Karpas-422 (cell line): ENCODE measurements at places on chromosomes 12 and 14. TPM values are rescaled to one million over a fixed set of nuclear protein-coding genes. Genes with fewer than 3 reads are reported as not detected.

Gene PRKAB1
- total RNA-seq = 28.1 and 32.7 TPM in 2 replicates

Gene AMIGO2
- 1.2 and 1.8 TPM in 2 replicates for total RNA-seq

Gene OTOGL
- total RNA-seq = not detected in 2 replicates

Gene GLIPR1
- total RNA-seq = 55.0 and 149 TPM in 2 replicates

Gene BEGAIN
- total RNA-seq = 0.47 TPM in 1 of 2 replicates, not detected in the other

Gene CISTR
- not detected in 2 replicates for total RNA-seq

Gene SIX6
- total RNA-seq = not detected in 2 replicates

Gene IFNG-AS1
- total RNA-seq = not detected in 2 replicates

Gene CAPS2
- 34.0 and 50.2 TPM in 2 replicates for total RNA-seq

Gene RNF41
- 52.0 and 63.6 TPM in 2 replicates for total RNA-seq

Gene TMEM63C
- 5.0 and 8.4 TPM in 2 replicates for total RNA-seq

Gene HIGD1C
- not detected in 2 replicates for total RNA-seq

Gene PRB2
- not detected in 2 replicates for total RNA-seq

Gene PRPH
- total RNA-seq = 0.52 TPM in 1 of 2 replicates, not detected in the other

Gene KLRK1
- total RNA-seq = not detected in 2 replicates

Gene NDRG2
- not detected in 2 replicates for total RNA-seq

Gene KRT73
- total RNA-seq = not detected in 2 replicates

Gene GYS2
- total RNA-seq = not detected in 2 replicates

Gene ANHX
- not detected in 2 replicates for total RNA-seq

Gene RNU4-1
- total RNA-seq = under 0.01 TPM in 2 replicates

Gene AKAP3
- total RNA-seq = 0.56 and 0.69 TPM in 2 replicates

Gene RNF212B
- total RNA-seq = not detected in 2 replicates

Gene FGD6
- total RNA-seq = 42.2 and 42.5 TPM in 2 replicates

Gene GPRC5A
- total RNA-seq = not detected in 2 replicates

Gene NID2
- not detected in 2 replicates for total RNA-seq

Gene FGFR1OP2
- 48.2 and 70.1 TPM in 2 replicates for total RNA-seq

Gene MAP1LC3B2
- total RNA-seq = 0.32 and 0.71 TPM in 2 replicates

Gene BATF
- not detected in 2 replicates for total RNA-seq

Gene COPZ1
- 103 and 164 TPM in 2 replicates for total RNA-seq

Gene ESR2
- total RNA-seq = 87.8 and 101 TPM in 2 replicates

Gene HOXC12
- total RNA-seq = not detected in 2 replicates

Gene HOXC9
- total RNA-seq = not detected in 2 replicates

Gene IFNG
- total RNA-seq = not detected in 2 replicates

Gene FGF6
- not detected in 2 replicates for total RNA-seq

Gene ACOT6
- total RNA-seq = not detected in 2 replicates

Gene RAB2B
- 37.6 and 40.3 TPM in 2 replicates for total RNA-seq

Gene PTPRO
- 0.11 TPM in 1 of 2 replicates, not detected in the other for total RNA-seq

Gene PPP1CC
- 128 and 248 TPM in 2 replicates for total RNA-seq

Gene ARHGAP9
- 6.7 and 12.3 TPM in 2 replicates for total RNA-seq

Gene E2F7
- 0.83 and 2.0 TPM in 2 replicates for total RNA-seq

Gene TAS2R30
- 6.0 and 13.9 TPM in 2 replicates for total RNA-seq

Gene COX14
- 59.9 and 99.8 TPM in 2 replicates for total RNA-seq

Gene CAPZA3
- not detected in 2 replicates for total RNA-seq

Gene PDE3A
- total RNA-seq = not detected in 2 replicates

Gene FAM90A1
- not detected in 2 replicates for total RNA-seq

Gene CFL2
- 6.1 and 19.0 TPM in 2 replicates for total RNA-seq

Gene NRIP2
- not detected in 2 replicates for total RNA-seq

Gene CLEC4C
- not detected in 2 replicates for total RNA-seq

Gene SLC6A12
- total RNA-seq = 0.14 TPM in 1 of 2 replicates, not detected in the other

Gene AQP2
- total RNA-seq = 0.07 and 0.63 TPM in 2 replicates

Gene ATXN3
- 75.2 and 92.0 TPM in 2 replicates for total RNA-seq

Gene GPD1
- total RNA-seq = 1.0 and 1.1 TPM in 2 replicates

Gene AKAP5
- total RNA-seq = 0.22 and 0.56 TPM in 2 replicates

Gene DAO
- total RNA-seq = not detected in 2 replicates

Gene BHLHE41
- total RNA-seq = 1.6 and 2.2 TPM in 2 replicates

Gene LBHD2
- total RNA-seq = not detected in 2 replicates

Gene SYT10
- total RNA-seq = not detected in 2 replicates
